ENCODE measurements at places on chromosomes 11 and 22. TPM values are rescaled to one million over a fixed set of nuclear protein-coding genes. Genes with fewer than 3 reads are reported as not detected.
A peak's percentile ranks its signal among the peaks of the same experiment; 100 is the strongest.

PIWIL4 gene
- 4.5 TPM for polyA plus RNA-seq

HMGXB4 gene
- 25.6 TPM for polyA plus RNA-seq

FAT3 gene
- polyA plus RNA-seq: 50.5 TPM

CHRDL2 gene
- polyA plus RNA-seq: 1.7 TPM

RPLP2 gene
- polyA plus RNA-seq: 919 TPM

CD6 gene
- 5.0 TPM for polyA plus RNA-seq

OR9I1 gene
- polyA plus RNA-seq: not detected

GLYAT gene
- polyA plus RNA-seq: 0.59 TPM

OR51I1 gene
- polyA plus RNA-seq: not detected

AIFM3 gene
- polyA plus RNA-seq: 49.0 TPM

PLAAT4 gene
- polyA plus RNA-seq: 15.1 TPM

P4HA3 gene
- 3.3 TPM for polyA plus RNA-seq

OR52N4 gene
- polyA plus RNA-seq: not detected

- no peak for DNase-seq
These were observed 96.1 kb upstream of the CTSC start for GRCh38 chr11:88433536-88434230.

DNA sequence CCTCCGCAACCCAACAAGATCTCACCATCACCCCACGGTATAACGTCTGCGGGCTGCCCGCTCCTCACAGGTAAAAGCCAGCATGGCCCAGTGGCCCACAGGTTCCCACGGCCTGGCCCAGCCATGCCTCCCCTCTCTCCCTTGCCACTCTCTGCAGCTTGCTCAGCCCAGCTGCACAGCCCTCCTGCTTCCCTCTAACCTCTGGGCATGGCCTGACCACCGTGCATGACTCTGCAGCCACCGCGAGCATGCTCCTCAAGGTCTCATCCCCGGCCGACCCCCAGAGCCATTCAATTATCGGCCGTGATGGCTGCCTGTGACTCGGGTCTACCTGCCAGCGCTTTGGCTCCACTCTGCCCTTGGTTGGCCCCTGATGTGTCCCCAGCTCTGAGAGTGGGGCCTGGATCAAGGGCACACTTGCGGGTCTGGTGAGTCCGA, 185.5 kb downstream of the CTTN start:
- no peak for DNase-seq

DNA sequence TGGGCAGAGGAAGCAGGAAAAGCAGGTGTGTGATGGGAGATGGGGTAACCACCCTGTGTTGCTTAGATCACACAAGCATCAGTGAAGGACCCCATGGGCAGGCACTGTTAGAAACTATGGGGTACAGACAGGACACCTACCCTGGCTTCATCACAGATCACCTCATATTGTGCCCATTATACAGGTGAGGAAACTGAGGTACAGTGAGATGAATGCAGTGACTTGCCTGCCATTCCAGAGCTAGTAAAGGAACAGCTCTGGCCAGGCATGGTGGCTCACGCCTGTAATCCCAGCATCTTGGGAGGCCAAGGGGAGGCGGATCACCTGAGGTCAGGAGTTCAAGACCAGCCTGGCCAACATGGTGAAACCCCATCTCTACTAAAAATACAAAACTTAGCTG, 5.9 kb upstream of the MARK2 start:
- no peak for DNase-seq

- DNase-seq: peak; percentile 5
These were observed 36.9 kb downstream of the GGTLC2 start for GRCh38 chr22:22681221-22681739.

DNA sequence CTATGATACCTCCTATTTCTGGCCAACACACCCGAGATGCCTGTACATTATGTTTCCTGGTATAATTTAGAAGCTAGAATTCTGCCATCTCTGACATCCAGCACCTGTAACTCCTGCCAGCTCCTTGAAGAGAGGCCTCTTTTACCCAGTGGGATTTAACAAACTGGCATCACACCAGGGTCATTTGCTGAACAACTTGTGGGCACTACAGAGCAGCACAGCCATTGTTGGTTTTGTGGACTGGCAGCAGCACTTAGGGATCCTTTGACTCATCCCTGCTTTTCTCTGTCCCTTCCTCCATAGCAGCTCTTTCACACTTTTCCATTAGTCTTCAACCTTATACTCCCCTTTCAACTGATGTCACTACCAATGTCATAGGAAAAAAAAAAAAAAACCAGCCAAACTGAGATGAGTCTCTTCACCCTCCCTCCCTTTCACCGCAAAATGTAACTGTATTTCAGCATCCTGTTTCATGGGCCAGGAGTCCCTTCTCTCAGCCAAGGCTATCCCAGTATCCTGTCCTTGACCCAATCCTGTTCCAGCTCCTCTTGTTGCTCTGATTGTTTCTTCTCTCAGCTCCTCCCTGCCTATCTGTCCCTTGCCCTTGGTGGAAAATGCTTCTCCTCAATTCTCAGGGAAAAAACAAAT, 68.7 kb downstream of the PPFIBP2 start:
- DNase-seq: no peak

DNA sequence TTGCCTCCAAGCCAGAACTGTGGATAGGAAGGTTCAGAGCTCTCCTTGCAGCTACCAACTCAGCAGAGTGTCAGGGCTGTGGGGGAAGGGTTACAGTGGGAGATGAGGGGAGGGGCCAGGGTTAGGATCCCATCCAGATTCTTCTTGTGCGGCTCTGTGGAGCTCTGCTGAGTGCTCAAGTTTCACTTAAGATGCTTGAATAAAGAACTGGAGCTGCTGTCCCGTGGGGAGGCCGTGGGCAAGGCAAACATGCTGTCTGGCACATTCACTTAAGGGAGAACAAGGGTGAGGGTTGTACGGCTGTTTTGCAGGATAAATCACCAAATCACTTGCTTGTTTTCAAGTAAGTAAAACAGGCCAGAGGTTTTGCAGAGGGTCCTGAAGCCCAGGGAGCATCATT, 197.1 kb downstream of the FAM76B start:
- peak; percentile 42 for DNase-seq

- no peak for DNase-seq
These were observed 41.6 kb downstream of the C11orf71 start for GRCh38 chr11:114358716-114359115.

GRCh38 chr22:50621948-50622722, 5.8 kb downstream of the ARSA start:
- DNase-seq: no peak

GRCh38 chr11:46203746-46204145, 73.7 kb upstream of the CREB3L1 start:
- no peak for DNase-seq

GRCh38 chr11:73268671-73269271, 3.4 kb upstream of the P2RY6 start:
- no peak for DNase-seq

DNA sequence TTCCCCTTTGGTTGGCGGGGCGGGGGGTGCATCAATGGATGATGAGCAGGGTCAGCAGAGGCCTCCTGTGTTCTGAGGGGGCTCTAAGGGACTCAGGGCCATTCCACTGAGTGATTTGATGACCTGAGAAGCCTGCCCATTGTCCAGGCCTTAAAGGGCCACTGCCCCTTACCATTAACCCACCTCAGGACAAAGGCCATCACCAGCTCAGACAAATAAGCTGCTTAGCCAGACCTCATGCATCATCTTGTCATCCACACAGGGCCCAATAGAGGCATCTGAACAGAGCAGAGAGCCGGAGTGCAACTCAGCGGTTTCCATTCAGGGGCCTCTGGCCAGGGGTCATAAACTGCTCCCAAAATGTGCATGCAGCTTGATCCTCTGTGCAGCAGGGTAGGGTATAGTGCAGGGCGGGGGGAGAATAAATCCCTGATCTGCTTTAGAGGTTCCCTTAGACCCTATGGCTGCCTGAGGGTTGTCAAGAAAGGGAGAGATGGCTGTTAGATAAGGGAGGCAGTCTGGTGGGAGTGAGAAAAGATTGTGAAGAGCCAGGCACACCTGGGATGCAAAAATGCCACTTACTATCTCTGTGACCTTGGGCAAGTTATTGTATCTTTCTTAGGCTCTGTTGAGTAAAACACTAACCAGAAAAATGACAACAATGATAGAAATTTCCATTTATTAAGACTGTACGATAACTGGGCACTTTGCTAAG, 375.5 kb upstream of the NARS2 start:
- no peak for DNase-seq

GRCh38 chr11:74989260-74989638, 516 bp downstream of the NEU3 start:
- no peak for DNase-seq

- no peak for DNase-seq
These were observed 103.5 kb downstream of the ARHGAP8 start for GRCh38 chr22:44855855-44856254.

GRCh38 chr11:64141081-64141783, 24.7 kb downstream of the MACROD1 start:
- no peak for DNase-seq

DNA sequence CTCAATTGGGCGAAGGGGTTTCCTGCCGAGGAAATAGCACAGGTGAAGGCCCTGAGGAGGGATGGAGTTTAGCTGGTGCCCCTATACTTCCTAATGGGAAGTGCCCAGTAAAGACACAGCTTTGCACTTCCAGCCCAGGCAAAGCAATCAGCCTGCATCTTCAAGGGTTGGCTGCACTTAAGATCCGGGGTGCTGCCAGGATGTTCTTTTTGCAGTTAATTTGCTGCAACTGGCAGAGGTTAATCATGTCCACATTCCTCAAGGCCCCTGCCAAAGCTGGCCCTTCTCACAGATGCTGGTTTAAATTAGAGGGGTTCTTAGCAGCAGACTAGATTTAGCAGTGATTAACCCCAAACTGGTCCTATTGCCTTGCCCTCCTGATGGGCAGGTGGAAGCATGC, 137.7 kb upstream of the NAV2 start:
- DNase-seq: no peak

Measured in spinal cord (tissue), 10 donors.